Uterine smooth muscle cell (primary cell): ENCODE measurements at places on chromosomes 12 and 14. TPM values are rescaled to one million over a fixed set of nuclear protein-coding genes. Genes with fewer than 3 reads are reported as not detected.

Gene EPYC
- not detected in 2 replicates for total RNA-seq

Gene OR6C68
- not detected in 2 replicates for total RNA-seq

Gene ENDOU
- total RNA-seq, result under 0.01 and 0.11 TPM in 2 replicates

Gene ATF7IP
- total RNA-seq, result 31.5 and 33.1 TPM in 2 replicates

Gene LRRIQ1
- total RNA-seq, result 0.55 and 0.62 TPM in 2 replicates

Gene OR6C2
- not detected in 2 replicates for total RNA-seq

Gene FAM181A
- total RNA-seq, result not detected in 2 replicates

Gene TMPRSS12
- not detected in 2 replicates for total RNA-seq

Gene SYNDIG1L
- total RNA-seq, result not detected in 2 replicates

Gene CYP46A1
- total RNA-seq, result 0.11 and 0.37 TPM in 2 replicates

Gene ERBB3
- total RNA-seq, result 0.11 and 0.75 TPM in 2 replicates

Gene PAWR
- 18.3 and 34.1 TPM in 2 replicates for total RNA-seq

Gene RIMBP2
- total RNA-seq, result under 0.01 and 0.12 TPM in 2 replicates

Gene ANKRD33
- 0.11 and 0.12 TPM in 2 replicates for total RNA-seq

Gene RTN1
- 0.12 and 0.33 TPM in 2 replicates for total RNA-seq

Gene RNASE2
- not detected in 2 replicates for total RNA-seq

Gene TAS2R8
- total RNA-seq, result not detected in 2 replicates

Gene FAIM2
- total RNA-seq, result 1.5 and 3.0 TPM in 2 replicates

Gene KCNC2
- 0.50 TPM in 1 of 2 replicates, not detected in the other for total RNA-seq

Gene TAS2R31
- total RNA-seq, result 5.7 and 8.2 TPM in 2 replicates

Gene PIANP
- total RNA-seq, result under 0.01 TPM in 1 of 2 replicates, not detected in the other

Gene OAS2
- 0.77 and 1.1 TPM in 2 replicates for total RNA-seq

Gene SLC17A8
- total RNA-seq, result 0.12 TPM in 1 of 2 replicates, not detected in the other

Gene ZC2HC1C
- 1.8 and 1.9 TPM in 2 replicates for total RNA-seq

Gene LTBR
- total RNA-seq, result 31.2 and 56.7 TPM in 2 replicates

Gene TSHR
- total RNA-seq, result not detected in 2 replicates

Gene MEG3
- total RNA-seq, result 81.9 and 191 TPM in 2 replicates

Gene LLPH
- total RNA-seq, result 4.3 and 5.7 TPM in 2 replicates

Gene SIX1
- total RNA-seq, result 0.12 and 0.33 TPM in 2 replicates

Gene RASSF9
- total RNA-seq, result 2.9 and 6.1 TPM in 2 replicates

Gene CPNE6
- not detected in 2 replicates for total RNA-seq

Gene SCFD1
- total RNA-seq, result 141 and 157 TPM in 2 replicates

Gene PROX2
- not detected in 2 replicates for total RNA-seq

Gene RNASE7
- total RNA-seq, result not detected in 2 replicates

Gene CD4
- total RNA-seq, result 0.25 TPM in 1 of 2 replicates, not detected in the other

Gene RERG
- total RNA-seq, result not detected in 2 replicates

Gene ATXN2
- total RNA-seq, result 31.7 and 33.9 TPM in 2 replicates

Gene PRH2
- total RNA-seq, result 0.22 and 0.50 TPM in 2 replicates

Gene RASSF3
- total RNA-seq, result 44.1 and 49.6 TPM in 2 replicates

Gene TAS2R50
- 3.5 and 4.2 TPM in 2 replicates for total RNA-seq

Gene CFAP251
- total RNA-seq, result 2.3 and 5.0 TPM in 2 replicates

Gene P2RX2
- not detected in 2 replicates for total RNA-seq

Gene AMIGO2
- total RNA-seq, result 19.3 and 104 TPM in 2 replicates

Gene APOF
- total RNA-seq, result not detected in 2 replicates

Gene OVCH1
- total RNA-seq, result under 0.01 TPM in 1 of 2 replicates, not detected in the other

Gene GPRC5D
- total RNA-seq, result not detected in 2 replicates

Gene CLEC4A
- 0.33 and 0.50 TPM in 2 replicates for total RNA-seq

Gene TESPA1
- not detected in 2 replicates for total RNA-seq

Gene SP7
- total RNA-seq, result 0.25 TPM in 1 of 2 replicates, not detected in the other

Gene SLC6A12
- total RNA-seq, result not detected in 2 replicates
